ENCODE measurements at places on chromosomes 13 and 19.
A peak's percentile ranks its signal among the peaks of the same experiment; 100 is the strongest.

DNA sequence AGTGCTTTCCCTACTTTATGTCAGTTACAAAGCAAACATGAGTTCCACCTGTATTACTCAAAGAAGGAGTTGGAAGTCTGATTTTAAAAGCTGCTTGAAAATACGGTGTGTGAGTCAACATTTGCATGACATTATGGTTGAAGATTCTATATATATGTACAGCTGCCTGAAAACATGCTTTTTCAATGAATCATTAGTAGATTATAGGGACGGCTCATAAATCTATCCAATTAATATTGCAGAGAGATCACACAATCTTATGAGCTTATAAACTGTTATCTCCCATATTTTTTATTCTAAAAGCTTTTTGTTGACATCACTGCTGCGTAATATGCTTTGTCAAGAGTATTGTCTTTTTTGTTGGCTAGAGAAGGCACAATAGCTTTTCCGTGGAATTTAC lies 873.8 kb downstream of the SLITRK6 start:
- DNase-seq, result peak; percentile 57

DNA sequence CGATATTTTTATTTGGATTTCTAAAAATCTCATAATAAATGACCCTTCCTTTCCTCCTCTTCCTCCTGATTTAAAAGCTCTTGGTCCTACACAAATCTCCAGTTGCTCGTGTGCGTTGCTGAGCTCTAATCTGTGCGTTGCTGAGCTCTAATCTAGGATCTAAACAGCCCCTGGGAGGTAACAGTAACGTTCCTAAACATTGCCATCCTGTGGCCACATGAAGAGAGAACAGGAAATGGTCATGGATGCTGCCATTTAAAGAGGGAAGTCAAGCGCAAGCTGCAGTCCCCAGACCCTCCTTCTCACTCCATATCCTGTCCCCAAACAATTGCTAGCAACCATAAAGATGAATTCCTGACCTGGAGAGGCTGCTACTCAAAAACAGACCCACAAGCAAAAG lies 170.8 kb downstream of the NUFIP1 start:
- DNase-seq, result peak; percentile 55

DNA sequence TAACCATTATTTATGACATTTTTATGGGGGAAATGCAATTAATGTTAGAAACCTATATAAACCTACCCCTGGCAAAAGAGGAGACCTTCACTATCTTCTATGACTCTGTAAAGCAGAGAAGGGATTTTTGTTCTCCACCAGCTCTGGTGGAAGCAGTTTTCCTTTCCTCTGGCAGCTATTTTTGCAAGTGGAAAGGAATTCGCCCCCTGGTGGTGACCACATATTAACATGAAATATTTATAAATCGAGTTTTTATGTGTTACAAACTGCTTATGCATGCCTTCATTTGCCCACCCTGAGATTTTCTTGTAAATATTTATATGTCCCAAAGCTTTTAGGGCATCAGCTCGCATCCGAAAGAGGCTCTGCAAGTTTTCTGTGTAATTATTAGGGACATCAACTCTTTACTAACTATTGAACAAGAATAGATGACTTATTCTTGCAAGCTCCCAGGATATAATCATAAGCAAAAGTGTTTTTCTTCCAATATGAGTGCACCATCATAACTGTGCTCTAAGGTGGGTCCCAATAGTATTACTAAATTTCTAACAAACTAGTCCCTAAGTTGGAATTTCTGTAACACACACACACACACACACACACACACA lies 62.4 kb downstream of the SERTM1 start:
- peak; percentile 64 for DNase-seq

DNA sequence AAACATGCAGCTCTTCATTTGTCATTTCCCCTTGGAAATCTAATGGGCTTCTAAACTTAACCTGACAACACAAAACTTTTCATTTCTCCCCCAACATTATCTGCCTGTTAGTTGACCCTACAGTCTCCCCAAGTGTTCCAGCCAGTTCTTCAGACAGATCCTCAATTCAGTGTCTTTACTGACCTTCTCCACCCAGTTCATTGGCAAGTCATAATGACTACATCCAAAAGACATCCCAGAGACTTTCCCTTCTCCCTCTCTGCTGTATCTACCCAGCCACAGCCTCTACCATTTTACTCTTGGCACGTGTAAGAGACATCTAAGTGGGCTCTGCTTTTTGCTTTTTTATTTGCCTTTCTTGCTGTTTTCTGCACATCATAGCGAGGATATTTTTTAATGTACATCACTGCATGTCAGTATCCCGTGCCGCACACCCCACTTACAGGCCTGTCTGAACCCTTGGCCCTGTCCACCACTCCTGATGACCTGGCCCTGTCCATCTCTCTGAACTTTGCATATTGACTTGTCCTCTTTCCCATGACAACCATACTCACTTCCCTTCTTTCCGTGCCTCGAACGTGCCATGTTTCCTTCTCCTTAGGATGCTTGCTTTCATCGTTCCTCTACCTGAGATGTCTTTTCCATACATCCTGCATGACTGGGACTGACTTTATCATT lies 391.9 kb downstream of the IRS2 start:
- no peak for DNase-seq

- peak; percentile 21 for DNase-seq
These were observed 427 bp downstream of the ZNF160 start for GRCh38 chr19:53102756-53103233.

DNA sequence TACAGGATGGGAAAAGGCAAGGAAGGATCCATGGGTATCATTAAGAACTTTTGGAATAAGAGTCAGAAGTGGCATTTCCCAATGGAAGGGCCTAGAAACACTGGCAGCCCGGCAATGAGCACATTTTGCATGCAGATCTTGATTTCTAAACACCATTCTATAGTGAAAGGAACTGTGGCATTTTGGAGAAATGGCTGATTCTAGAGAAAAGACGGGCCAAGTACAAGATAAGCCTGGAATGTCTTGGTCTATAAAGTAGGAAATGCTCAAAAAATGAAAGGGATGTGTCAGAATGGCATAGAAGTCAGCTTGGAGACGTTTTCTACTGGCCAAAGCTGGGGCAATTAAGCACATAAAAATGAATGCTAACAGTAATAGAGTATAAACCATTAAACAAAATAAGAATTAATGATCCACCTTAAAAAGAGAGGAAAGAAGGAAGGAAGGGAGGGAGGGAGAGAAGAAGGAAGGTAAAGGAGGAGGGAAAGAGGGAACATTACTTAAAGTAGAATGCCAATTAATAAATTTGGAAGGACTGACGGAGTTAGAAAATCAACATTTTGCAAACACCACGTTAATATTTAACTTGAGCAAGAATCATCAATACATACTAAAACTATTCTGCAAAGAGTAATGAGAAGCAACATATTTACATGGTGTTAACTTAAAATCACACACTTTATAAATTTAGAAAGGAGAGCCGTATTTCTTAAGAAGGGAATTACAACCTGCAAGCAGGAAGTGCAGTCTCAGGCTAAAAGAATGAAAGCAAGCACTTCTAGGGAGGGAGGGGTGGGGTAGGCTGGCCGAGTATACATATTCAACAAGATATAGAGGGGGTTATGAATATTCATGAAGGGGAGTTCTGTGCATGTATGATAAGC lies 78.9 kb downstream of the ANKRD10 start:
- no peak for DNase-seq

DNA sequence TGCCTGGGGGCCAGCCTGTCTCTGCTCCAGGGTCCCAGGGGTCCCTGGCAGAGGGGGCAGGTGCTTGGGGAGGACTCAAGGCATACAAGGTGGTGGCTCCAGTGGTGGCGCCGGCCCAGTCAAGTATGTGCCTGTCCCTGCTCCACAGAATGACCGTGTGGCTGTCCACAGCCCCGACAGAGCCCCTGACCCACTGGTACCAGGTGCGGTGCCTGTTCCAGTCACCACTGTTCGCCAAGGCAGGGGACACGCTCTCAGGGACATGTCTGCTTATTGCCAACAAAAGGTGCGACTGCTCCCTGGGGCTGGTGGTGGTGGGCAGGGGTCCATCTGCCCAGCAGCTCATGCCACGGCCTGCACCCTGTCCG lies 8.2 kb downstream of the YIPF2 start:
- no peak for DNase-seq

DNA sequence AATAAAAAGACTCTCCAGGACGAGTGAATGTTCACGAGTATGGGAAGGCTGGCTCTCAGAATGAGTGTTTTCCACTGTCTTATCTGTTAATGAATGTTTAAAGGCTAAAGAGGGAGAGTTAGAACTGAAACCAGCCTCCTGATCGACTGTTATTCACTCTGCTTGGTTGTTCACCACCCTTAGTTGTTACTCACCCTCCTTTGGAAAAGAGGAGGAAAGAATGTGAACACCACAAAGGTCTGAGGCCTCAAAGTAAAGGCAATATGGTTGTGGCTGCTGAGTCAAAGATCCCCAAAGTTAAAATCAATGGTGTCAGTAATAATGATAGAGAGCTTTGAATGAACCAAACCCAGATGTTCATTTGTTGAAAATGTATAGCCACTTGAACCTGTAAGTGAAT lies 1793.2 kb upstream of the PCDH20 start:
- peak; percentile 66 for DNase-seq

DNA sequence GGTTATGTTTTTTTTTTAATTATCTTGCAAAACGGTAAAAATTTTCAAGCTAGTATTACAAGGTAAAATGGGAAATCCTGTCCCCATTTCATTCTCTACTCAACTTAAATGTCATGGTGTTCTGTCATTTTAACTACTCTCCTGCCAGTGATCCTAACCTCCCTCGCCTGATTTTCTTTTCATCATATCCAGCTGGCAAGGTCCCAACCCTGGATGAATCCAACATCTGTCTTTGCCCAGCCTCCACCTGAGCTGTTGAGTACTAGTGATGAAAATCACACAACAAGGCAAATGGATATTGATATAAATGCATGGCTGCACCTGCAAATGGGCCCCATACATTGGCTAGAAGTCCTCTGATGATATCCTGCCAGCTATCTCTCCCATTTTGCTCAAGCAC lies 6.9 kb upstream of the CDK8 start:
- DNase-seq, result no peak

- DNase-seq, result no peak
These were observed 13.3 kb upstream of the RETN start for GRCh38 chr19:7655581-7655980.

DNA sequence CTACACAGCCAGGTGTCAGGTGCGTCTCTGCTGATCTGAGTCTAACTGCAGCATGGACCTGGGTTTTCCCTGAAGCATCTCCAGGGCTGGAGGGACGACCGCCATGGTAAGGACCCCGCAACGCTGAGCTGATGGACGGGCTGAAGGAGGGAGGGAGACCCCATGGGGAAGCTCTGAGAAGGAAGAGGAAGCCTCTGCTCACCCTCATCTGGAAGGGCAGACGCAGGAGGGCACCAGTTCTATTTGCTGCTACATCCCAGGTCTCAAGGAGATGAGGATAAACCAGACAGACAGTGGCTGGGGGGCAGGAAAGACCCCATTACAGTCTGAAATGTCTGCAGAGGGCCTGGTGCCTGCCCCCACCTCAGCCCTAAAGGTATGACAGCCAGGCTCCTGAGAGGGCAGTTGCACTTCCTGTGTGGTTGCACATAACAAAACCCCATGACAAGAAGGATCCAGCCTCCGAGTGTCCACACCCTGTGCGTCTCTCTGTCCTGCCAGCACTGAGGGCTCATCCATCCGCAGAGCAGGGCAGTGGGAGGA lies at the start of gene LILRA2:
TSS of gene LILRA2 (plus strand) at position 461 of the 543 bp plus-strand sequence. CDS start 89 bp downstream, outside the sequence.
- no peak for DNase-seq

DNA sequence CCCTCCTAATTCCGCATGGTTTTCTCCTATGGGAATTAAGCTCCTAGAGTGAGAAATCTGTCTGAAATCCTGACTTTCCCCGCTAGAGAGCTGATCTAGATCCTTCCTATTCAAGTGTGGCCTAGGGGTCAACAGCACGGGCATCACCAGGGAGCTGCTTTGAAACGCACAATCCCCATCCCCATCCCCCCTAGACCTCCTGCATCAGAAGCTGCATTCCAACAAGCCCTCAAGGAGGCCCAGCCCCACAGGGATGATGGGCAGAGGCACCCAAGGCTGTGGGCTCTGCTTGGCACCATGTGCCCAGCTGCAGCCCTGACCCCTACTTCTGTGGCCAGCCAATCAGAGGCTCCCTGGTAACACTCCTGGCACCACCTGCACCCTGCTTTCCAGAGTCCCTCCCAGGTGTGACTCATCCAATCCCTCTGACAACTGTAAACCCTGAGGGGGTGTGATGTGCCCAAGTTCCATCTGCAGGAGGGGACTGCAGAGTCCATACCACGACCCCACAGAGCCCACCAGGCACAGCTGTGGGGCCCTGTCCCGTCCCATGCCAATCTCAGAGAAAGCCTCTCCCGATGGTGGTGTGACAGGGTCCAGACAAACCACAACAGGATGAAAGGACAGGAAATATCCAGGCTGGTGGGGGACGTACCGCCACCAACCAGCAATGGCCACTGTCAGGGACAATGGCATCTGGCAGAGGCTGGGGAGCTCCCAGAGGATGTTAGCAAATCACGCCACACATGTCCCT lies 19.8 kb upstream of the SLC35E1 start:
- DNase-seq, result no peak

DNA sequence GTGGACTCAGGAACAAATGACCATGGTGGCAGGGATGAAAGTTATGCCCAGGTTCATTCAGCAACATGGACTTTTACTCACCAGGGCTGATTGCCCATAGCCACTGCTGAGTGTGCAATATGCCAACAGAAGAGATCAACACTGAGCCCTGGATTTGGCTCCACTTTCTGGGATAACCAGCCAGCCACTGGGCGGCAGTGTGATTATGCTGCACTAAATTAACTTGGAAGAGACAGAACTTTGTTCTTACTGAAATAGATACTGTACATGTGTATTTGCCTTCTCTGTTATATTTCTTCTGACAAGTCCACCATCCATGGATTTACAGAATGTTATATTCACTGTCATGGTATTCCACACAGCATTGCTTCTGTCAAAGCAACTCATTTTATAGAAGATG lies 257.4 kb downstream of the TDRD3 start:
- DNase-seq, result peak; percentile 5

DNA sequence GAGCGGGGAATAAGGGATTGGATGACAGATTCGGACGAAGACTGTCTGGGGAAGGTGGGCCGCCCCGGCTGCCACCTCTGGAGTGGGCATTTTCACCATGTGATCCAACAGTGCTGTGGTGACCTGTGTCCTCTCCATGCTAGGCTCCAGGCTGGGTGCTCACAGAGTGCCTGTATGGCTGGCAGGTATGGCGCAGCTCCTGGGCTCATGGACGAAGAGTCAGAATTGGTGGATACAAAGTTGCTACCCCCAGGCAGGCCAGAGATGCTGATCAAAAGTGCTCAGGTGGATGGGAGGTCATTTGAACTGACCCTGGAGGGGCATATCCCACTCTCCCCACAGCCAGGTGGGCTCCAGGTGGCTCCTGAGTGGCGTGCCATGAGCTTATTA lies 111.3 kb upstream of the UQCRFS1 start:
- no peak for DNase-seq

DNA sequence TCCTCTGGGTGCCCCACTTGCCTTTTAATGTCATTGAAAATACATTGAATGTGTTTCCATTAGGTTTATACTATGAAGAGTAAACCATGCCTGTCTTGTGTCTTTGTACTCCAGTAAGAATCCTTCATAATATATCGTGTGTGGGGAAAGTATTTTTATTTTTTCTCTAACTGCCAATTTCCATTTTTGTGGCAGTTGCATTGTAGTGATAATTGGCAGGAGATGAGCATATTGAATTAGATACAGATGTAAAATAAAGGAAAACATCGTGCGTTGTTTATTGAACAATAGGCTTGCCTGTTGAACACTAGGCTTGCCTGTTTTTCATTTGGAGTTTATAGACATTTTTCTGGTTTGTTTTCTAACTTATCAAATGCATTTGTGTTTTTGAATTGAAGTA lies 218.8 kb downstream of the NBEA start:
- DNase-seq, result no peak

Measured in fibroblast of upper back skin (primary cell).